ENCODE measurements at places on chromosomes 2 and 18.

DNA sequence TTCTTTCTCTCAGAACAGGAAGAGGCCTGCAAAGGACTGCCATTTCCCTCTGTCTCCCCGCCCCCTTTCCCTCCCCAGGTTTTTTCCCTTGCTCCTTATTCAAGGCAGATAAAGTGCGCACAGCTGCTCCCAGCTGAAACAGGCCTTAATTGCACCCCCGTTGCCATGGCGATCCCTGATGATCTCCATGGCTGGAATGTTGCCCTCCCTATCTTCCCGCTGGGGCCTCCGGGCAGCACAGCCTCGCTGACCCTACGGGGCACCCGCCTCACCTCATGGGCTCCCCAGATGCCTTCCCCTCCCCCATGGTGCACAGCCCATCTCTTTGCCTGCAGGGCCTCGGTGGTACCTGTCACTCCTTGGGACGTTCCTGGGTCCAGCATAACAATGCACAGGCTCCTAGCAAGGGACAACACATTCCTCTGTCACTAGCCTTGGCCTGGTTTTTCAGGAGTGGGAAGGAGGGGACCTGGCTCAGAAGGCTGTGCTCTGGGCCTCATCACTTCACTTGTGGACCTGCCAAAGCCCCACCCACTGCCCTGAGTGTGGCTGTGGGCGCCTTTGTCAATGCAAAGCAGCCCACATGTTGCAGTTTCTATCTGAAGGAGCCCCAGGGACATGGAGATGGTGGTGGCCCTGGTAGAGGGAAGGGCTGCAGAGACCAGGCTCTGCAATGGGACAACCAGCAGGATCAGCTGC lies 115.0 kb downstream of the CELF4 start:
- ATAC-seq: no peak

- ATAC-seq: peak; percentile 52
Measured at GRCh38 chr2:231713730-231714638, 5.7 kb downstream of the PTMA start.

GRCh38 chr2:113053666-113054065 lies 999 bp upstream of the IL36B start:
- peak; percentile 59 for ATAC-seq

DNA sequence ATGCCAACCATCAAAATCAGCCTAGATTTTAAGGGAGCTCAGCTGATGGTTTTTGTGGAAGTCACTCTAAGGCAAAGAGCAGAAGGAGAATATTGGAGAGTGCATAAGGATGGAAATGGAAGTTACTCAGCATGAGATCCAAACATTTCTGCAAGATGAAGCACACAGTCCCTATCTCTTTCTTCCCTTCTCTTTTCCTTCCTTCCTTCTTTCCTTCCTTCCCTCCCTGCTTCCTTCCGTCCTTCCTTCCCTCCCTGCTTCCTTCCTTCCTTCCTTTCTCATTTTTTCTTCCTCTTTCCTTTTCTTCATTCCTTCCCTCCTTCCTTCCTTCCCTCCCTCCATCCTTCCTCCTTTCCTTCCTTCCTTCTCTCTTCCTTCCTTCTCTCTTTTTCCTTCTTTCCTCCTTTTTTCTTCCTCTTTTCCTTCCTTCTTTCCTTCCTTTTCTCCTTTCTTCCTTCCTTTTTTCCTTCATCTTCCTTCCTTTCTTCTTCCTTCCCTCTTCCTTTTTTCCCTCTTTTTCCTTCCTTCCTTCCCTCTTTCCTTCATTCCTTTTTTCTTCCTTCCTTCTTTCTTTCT lies 727.9 kb upstream of the CDH2 start:
- ATAC-seq: no peak

DNA sequence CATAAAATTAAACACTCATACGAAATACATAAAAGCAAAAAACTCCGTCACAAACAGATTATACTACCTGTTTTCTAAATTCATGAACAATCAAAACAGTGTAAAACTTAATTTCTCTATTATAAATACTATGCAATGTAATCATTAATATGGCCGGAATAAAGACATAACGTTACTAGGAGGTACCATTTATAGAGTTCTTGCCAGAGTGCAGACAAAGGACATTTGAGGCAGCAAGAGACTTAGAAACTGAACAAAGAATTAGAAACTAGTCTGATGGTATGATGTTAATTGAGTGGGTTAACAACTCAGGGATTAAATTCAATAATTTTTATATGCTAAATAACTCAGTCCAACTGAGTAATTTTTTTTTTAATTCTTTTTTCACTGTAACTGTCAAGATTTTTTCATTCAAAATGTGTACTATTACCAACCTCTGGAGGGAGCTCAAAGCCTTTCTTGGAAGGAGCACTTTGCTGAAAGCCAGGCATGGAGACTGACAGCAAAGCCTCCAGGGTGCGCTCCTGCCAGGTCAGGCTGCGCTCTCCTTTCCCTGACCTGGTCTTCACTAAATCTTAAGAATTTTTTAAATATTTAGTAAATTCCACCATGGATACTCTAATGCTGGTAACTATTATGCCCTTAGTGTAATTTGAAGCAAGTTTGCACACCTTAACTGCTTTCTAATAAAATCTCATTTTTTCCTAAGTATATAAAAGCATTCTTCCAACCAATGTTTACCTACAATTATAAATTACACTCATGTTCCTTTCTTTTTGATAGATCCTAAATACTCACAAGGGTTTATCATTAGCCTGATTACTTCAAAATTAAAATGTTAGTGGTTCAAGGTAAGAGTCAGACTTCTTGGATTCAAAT lies 34.1 kb downstream of the WDR35 start:
- peak; percentile 75 for ATAC-seq

DNA sequence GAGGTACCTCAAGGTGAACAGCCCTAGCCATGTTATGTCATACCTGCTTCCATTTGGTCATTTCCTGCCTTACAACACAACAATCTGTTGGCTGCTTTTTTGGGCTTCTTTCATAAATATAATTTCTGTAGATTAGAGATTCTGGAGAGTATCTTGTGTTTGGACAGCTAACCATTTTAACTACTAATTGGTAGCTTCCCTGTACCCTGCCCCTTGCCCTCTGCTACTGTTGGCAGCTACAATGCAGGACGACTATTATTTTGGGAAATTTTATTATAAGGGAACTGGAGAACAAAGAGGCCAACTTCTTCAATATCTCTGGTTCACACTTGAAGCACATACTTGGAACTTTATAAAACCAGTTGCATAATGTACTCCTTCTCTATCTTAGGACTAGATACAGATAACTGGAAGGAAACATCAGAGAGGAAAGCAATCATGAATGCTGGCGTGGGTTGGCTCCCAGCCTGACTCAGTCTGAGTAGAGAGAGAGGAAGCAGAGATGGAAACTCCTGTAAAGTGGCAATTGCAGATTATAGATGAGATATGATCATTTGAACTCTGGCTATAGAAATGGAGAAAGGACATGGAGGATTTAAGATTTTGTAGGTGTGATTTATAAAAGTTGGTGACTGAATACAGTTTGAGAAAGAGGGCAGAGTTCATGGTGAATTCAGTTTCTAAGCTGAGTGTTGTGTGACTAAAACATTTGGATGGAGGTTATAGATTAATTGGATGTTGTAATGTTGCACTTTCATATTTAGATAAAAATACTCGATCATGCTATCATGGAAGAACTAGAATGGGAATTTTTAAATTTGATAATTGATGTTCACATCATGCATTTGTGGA lies 74.5 kb downstream of the MDH1 start:
- no peak for ATAC-seq

GRCh38 chr2:138445227-138445626 lies 56.3 kb upstream of the SPOPL start:
- no peak for ATAC-seq

- ATAC-seq: no peak
Measured at GRCh38 chr18:34795070-34795732, 85.1 kb downstream of the DTNA start.

DNA sequence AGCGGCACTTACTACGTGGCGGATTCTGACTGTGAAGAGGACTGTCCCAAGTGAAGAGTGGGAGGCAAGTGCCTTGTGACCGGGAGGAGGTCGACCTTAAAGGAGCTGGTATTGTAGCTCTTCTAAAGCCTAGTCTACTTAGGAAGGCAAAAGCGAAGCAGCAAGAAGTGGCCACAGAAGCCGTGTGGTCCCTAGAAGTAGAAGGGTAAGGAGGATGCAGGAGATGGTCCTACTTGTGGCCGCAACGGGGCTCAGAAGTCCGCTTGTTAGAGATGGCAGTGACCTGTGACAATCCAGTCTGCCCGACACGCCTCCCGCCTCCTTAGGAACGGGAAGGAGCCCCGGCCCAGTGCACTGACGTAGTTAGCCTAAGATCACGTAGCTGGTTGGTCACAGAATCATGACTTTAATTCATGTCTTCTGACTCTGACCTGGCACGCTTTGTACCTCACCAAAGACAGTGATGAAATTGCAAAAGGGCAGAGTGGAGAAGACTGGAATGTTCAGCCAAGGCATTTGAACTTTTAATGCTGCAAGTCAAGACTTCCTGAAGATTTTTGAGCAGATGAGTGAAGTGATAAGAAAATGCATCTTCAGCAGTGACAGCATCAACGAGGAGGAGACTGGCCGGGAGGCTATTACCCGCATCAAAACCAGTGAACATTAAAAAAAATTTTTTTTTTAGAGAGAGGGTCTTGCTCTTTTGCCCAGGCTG lies 749 bp upstream of the EIF2AK3 start:
- ATAC-seq: peak; percentile 72
